ENCODE measurements at places on chromosomes 6 and 20.

- no peak for DNase-seq
These were observed 61.0 kb downstream of the LYRM4 start for GRCh38 chr6:5199702-5200101.

- peak; percentile 45 for DNase-seq
These were observed 12.2 kb upstream of the KCNK15 start for GRCh38 chr20:44733341-44734069.

DNA sequence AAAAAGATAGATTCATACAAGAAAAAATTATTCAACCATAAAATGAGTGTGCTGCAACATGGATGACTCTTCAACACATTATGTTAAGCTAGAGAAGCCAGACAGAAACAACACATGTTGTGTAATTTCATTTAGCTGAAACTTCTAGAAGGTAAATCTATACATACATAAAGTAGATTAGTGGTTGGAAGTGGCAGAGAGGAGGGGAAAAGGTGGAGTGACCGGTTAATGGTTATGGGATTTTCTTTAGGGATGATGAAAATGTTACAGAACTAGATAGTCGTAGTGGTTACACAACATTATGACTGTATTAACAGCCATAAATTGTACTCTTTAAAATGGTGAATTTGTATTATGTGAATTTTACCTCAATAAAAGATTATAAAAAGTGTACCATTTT lies 304.1 kb upstream of the SLC35B3 start:
- DNase-seq = no peak

GRCh38 chr6:147057705-147058342 lies 146.4 kb upstream of the STXBP5 start:
- no peak for DNase-seq

- DNase-seq = no peak
These were observed 279.7 kb downstream of the UST start for GRCh38 chr6:149026530-149026942.

DNA sequence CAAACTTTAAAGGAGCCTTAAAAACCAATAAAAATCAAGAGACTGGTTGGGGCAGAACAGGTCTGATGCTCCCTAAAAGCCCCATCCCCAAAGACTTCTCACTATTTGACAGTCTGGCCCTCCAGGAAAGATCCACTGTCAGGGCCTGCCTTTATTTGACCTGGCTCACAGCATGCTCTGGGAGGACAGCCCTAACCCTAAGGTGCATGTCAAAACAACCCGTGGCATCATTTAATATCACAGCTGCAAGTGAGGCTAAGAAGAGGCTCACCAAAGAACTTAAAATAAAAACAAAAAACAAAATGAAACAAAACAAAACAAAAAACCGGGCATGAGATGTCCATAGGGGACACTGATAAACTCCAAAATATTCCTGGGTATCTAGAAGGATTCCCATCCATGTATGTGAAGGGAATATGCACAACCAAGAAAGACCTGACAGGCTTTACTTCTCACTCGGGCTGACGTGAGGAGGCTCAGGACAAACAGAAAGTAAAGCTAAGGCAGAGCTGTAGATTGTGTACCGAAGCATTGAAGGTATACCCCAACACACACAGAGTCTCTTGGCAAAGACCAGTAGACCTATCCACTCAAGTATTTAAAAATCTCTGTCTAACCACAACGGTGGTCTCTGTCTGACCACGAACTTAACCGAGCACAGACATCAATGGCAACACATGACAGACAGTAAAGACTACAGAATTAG lies 57.3 kb downstream of the AHI1 start:
- no peak for DNase-seq

DNA sequence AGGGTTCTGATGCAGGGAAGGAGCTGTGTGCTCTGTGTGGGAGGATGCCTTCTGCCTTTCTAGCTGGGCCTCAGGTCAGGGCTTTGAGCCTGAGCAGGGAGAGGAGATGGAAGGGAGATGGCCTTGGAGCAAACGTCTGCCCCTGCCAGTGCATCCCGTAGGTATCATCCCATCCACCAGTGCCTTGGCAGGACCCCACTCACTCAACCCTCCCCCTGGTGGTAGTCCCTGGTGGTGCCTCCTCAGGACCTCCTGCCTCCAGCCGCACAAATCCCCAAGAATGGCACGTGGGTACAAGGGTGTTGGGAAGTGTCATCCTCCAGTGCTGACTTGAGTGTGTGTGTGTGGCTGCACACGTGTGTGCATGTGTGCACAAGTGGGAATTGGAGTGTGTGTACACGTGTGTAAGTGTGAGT lies 23.1 kb upstream of the MICB start:
- DNase-seq = no peak

- DNase-seq = no peak
These were observed 15.6 kb downstream of the CHRNA4 start for GRCh38 chr20:63345328-63346100.

- DNase-seq = no peak
These were observed 22.7 kb downstream of the MRPL14 start for GRCh38 chr6:44104481-44105021.

- no peak for DNase-seq
These were observed 15.7 kb upstream of the SAYSD1 start for GRCh38 chr6:39130691-39131090.

GRCh38 chr6:12567682-12568081 lies 148.9 kb upstream of the PHACTR1 start:
- no peak for DNase-seq

DNA sequence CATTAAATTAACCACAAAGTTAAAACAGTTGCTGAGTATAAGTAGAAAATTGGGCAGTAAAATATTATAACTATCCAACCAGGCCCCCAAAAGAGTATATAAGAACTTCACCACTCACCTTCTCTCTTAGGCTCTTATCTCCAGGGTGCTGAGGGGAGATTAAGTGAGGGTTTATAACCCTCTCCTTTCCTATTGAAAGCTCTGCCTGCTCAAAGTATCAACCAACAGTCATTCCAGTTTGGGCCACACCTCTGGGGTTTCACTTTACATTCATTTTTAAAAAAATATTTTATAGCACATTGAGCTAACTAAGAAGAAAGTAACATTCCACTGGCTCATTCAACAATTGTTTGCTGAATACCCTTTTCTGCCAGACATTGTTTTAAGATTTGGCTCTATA lies 22.1 kb downstream of the GSTA4 start:
- DNase-seq = no peak

GRCh38 chr6:124987291-124987690 lies 25.1 kb downstream of the RNF217 start:
- no peak for DNase-seq

GRCh38 chr6:134806180-134806798 lies 143.6 kb downstream of the ALDH8A1 start:
- DNase-seq = no peak

GRCh38 chr20:15643713-15644112 lies 929.5 kb downstream of the KIF16B start:
- no peak for DNase-seq

DNA sequence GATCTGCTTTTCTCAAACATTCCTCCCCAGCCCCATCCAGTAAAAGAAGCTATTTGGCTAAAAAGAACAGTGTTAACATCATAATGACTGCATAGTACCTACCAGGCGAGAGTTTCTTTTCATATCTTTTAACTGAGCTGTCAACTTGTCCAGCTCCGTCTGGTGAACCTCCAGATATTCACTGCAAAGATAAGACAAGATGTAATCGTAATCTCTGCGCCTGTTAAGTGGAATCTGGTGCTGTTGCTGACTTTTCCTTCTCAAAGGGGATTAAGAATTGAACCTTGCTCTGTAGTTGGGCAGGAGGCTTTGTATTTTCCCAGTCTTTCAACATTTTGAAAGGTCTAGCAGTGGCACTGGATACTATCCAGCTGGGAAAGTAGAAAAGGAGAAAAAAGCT lies 63.0 kb downstream of the RIPOR2 start:
- DNase-seq = no peak

GRCh38 chr6:37802810-37803209 lies 16.7 kb upstream of the ZFAND3 start:
- no peak for DNase-seq

- DNase-seq = peak; percentile 66
These were observed 233.5 kb upstream of the QKI start for GRCh38 chr6:163180874-163181541.

DNA sequence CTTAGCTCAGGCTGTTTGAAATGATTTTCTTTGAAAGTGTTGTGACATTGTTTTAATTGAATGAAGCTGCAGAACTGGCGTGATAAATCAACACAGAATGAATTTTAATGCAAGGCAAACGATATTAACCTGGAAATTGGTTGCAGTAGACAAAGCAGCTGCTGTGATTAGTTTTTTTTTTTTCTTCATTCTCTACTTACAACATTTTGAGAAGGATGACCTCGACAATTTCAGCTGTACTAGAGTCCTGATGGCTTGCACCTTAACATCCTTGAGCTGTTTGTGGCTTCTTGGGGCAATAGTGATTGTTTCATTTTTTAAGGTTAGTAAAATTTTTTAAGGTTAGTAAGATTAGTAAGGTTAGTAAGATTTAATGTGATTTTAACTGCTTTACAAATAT lies 54.2 kb downstream of the QKI start:
- DNase-seq = no peak

GRCh38 chr6:168804331-168804730 lies 363.3 kb downstream of the SMOC2 start:
- DNase-seq = no peak

GRCh38 chr6:8637896-8638597 lies 202.7 kb upstream of the SLC35B3 start:
- no peak for DNase-seq

- DNase-seq = peak; percentile 77
These were observed 66.6 kb upstream of the CCDC167 start for GRCh38 chr6:37566111-37566949.

DNA sequence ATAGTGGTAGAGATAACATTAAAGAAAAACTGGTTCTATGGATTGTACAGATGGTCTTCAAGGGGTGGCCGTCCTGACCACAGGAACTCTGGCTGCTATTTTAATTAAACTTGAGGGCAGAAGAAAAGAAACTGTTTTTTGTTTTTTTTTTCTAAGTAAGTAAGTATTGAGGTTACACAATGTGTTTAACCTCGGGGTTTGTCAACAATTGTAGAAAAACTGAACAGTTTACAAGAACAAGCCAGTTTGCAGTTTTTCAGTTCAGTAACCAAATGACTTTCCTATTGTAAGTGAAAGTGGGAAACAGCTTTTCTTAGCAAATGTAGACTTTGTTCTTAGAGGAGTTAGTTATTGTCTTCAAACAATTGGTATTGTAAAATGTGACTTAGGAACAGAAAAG lies 77.0 kb downstream of the PLCB1 start:
- no peak for DNase-seq

DNA sequence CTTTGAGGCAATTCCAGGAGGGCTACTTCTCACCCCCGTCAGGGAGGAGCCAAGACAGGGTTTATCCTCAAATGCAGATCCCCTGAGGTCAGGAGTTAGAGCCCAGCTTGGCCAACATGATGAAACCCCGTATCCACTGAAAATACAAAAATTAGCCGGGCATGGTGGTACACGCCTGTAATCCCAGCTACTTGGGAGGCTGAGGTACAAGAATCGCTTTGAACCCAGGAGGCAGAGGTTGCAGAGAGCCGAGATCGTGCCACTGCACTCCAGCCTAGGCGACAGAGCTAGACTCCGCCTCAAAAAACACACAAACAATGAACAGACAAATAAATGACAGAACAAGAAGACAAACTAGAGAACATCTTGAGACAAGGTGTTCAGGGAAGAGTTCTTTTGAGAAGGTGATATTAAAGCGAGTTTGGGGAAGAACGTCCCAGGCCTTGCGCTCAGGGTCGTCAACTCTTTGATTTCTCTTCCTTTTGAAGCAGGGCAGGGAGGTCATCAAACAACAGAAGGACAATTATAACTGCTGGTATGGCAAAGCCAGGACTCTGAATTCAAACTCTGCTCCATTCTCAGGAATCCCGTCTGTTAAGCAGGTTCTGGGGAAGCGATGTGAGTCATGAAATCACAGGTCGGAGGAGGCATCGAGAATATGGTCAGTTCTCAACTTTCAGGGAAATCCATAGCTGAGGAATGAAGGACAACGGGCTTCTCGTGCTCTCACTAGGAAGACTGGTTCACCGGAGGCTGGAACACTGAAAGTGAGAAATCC lies 1.4 kb upstream of the RALY start:
- no peak for DNase-seq

GRCh38 chr6:132952031-132952867 lies 137.9 kb downstream of the RPS12 start:
- DNase-seq = no peak

DNA sequence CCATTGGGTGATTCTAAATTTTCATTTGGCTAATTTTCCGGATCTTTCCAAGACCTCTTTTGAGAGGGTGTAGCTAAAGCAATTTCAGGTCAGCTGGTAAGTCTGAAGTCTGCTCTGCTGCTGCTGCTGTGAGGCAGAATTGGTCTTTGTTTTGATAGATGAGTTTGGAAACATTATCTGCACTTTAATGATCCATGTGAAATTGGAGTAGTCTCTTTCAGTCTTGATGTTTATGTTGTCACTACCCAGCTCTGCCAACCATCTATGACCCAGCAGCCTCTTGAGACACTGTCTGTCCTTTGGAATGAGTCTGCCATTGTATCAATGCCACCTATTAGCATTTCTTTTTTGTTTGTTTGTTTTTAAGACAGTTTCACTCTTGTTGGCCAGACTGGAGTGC lies 44.1 kb downstream of the TXNDC5 start:
- DNase-seq = no peak

- no peak for DNase-seq
These were observed 33.2 kb downstream of the ANKS1A start for GRCh38 chr6:34922177-34922663.

DNA sequence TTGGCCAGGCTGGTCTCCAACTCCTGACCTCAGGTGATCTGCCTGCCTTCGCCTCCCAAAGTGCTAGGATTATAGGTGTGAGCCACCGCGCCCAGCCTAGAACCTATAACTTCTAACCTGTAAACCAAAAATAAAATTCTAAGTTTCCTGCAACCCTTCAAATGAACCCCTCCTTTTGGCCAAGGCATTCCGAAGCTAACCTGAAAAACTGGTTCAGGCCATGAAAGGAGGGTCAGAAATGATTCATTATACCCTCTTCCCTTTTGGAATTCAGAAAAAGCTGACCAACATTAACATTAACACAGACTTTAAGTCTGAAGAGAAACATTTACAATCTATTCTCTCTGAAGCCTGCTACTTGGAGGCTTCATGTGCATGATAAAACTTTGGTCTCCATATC lies 165.1 kb downstream of the TINAG start:
- no peak for DNase-seq

DNA sequence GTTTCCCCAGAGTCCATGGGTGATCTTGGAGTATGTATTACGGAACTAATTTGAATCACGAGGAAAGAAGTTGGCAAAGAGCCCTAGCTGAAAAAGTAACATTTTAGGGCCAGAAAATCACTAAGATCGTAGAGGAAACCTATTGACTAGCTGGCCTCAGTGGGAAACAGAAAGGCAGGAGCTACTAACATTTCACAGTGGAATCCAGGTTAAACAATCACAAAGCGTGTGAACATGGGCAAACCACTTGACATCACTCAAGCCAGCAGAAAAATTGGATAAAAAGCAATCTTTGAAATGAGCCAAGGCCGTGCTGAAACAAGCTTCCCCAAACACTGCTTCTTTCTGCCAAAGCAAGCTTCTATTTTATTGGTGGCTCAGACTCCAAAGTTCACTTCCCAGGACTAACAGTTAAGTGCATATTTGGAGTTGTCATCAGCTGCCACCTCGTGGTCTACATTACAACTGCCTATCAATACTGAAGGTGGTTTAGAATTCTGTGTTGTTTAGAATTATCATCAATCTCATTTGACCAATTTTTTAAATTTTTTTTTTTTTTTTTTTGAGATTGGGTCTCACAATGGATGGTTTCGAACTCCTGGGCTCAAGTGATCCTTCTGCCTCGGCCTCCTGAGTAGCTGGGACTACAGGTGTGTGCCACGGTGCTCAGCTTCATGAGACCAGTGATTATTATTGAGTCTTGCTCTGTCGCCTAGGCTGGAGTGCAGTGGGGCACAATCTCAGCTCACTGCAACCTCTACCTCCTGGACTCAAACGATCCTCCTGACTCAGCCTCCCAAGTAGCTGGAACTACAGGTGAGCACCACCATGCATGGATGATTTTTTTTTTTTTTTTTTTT lies 10.6 kb downstream of the RPS10 start:
- DNase-seq = peak; percentile 41
